Right forelimb (tissue), 1 donor: ENCODE measurements at places on chromosomes 3 and 15.

DNA sequence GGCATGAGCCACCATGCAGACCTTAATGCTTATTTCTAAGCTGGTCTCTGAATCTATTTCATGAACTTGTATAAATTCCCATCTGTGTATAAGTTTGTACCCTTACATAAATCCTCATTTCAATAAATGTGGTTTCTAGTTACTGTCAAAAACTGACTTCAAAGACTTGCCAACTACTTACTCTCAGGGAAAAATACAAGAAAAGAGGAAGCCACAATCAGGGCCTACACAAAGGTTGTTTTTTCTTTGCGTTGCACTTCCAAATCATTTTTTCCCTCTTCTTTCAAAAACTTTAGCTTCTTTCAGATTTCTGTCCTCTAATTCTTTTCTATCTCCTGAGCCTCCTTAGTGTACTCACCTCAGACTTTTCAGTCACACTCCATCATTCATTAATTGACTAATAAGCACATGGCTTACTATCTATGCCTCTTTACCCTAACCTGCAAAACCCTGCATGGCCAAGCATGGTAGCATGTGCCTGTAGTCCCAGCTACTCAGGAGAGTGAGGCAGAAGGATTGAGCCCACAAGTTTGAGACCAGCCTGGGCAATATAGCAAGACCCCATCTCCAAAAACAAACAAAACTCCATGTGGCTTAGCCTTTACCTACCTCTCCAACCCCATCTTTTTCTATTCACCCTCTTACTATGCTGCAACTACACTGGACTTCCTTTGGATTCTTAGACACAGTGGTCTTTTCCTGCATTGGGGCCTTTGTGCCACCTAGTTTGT lies 37.7 kb downstream of the BUB1B start:
- DNase-seq = no peak

- DNase-seq = no peak
Measured at GRCh38 chr15:82964890-82965289, 12.4 kb upstream of the HOMER2 start.

DNA sequence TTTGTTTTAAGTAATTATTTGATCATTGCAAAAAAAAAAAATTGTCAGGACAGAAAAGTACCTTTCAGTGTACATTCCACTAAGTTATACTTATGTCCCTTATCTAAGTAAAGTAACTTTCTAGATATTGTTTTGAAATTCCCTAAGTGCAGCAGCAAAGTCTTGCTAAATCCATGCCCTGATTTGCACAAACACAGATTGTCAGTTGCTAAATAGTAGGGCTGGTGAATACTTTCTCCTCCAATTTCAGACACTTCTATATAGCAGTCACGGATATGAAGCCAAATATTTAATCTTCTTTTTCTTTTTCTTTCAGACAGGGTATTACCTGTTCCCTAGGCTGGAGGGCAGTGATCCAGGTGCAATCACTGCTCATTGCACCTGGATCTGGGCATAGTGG lies 12.9 kb downstream of the LRRC2 start:
- no peak for DNase-seq

GRCh38 chr3:184050217-184050847 lies 2.5 kb upstream of the HTR3C start:
- no peak for DNase-seq

DNA sequence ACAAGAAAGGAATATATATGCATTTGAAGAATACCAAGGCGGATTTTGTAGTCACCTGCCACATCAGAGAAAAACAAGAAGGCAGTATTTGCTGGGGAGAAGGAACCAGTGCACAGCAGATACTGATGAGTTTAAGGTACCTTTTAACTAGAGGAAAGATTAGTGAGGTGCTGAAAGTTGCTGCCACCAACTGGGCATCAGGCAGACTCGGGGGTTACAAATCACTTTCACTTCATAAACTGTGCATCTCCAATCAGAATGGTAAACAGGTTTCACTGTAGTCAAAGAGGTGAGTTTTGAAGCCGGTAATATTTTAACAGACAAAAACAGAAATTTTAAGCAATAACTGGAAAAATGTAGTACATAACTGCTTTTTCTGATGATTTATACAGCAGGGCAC lies 4.1 kb downstream of the FBN1 start:
- DNase-seq = no peak

GRCh38 chr3:49454898-49455681 lies 15.0 kb upstream of the DAG1 start:
- peak; percentile 55 for DNase-seq

DNA sequence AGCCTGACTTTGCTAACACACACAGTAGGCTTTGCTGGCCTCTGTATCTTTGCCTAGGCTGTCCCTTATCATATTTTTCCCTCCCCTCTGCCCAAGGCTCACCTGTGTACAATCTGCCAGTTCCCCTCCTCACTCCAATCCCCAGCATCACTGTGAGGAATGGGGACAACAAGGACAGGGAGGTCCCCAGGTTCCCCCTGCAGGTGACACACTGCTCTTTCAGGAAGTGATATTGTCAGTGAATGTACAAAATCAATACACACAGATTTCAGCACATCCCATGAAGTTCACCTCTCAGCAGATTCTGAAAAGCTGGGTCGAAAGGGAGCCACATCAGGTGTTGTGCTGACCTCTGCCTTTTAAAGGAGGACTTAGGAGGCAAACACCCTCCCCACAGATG lies 177.5 kb downstream of the RAB11A start:
- no peak for DNase-seq

GRCh38 chr15:92885224-92886041 lies 14.7 kb upstream of the CHD2 start:
- DNase-seq = no peak

DNA sequence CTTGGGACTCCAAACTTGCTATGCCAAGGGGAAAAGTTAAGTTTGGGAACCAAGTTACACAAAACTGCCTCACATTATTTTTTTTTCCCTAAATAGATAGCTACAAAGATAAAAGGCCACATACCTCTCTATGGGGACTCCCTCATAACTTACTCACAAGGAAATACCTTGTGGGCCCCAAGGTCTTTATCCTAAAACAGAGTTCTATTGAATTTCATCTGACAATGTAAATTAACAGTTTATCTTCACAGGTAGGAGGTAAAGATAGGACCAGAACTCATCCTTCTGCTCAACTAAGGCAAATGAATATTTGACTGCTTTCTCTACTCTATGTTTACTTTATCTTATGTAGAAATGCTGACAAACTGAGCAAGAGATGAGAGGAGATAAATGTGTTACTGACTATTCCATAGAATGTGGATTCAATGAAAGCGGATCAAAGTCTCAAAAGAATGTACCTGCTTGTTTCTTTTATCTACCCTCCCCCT lies 1278.0 kb downstream of the OTOL1 start:
- no peak for DNase-seq

DNA sequence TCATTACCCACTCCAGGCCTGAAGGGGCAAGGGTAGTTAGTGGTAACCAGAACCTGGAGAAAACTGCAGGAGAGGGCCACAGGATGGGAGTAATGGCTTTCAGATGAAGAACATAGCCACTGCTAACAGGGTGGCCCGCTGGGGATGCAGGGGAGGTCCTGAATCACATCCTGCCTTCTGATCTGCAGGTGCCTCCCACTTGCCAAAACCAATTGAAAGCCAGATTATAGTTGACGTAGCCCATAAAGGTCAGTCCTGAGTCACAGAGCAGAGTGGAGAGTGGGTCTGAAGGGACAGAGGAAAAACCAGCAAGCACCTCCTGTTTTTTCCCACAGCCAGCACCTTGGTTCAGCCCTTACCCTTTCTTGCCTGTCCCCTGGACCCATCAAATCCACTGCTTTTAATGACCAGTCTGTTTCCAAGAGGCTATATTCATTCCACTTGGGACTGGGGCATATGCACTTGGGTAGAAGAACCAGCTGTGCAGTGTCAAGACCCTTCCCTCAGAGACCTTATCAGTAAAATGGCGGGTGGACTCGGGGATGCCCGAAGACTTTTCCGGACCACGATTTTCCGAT lies 646 bp upstream of the SLC35G2 start:
- DNase-seq = no peak

GRCh38 chr3:49751501-49751900 lies 27.8 kb upstream of the GMPPB start:
- DNase-seq = no peak

DNA sequence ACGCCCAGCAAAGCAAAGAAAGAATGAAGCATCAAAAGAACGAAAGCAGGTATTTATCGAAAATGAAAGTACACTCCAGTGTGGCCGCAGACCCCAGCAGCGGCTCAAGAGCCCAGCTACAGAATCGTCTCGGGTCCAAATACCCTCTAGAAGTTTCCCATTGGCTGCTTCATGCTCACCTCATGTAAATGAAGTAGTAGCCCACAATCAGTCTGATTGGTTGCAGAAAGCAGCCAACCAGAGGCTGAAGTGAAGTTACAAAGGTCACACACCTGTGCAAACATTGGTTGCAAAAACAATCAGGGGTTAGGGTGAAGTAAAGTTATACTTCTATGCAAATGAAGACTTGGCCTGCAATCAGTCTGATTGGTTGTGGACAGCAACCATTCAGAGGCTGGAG lies 32.0 kb downstream of the SV2B start:
- no peak for DNase-seq

DNA sequence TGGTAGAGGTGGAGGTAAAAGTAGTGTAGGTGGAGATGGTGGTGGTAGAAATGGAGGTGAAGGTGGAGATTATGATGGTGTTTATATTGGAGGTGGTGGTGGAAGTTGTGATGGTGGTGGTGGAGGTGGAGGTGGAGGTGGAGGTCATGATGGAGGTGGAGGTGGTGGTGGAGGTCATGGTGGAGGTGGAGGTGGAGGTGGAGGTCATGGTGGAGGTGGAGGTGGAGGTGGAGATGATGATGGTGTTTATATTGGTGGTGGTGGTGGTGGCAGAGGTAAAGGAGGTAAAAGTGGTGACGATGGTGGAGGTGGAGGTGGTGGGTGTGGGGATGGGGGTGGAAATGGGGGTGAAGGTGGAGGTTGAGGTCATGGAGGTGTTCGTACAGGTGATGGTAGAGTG lies 107.8 kb downstream of the ASB7 start:
- DNase-seq = peak; percentile 32

GRCh38 chr3:12135029-12135657 lies 23.6 kb downstream of the TIMP4 start:
- peak; percentile 76 for DNase-seq

- DNase-seq = no peak
Measured at GRCh38 chr15:56667517-56667916, 65.8 kb downstream of the ZNF280D start.

- no peak for DNase-seq
Measured at GRCh38 chr3:22122567-22122966, 371.6 kb upstream of the ZNF385D start.

- DNase-seq = no peak
Measured at GRCh38 chr15:40495516-40495915, 24.7 kb downstream of the CHST14 start.

DNA sequence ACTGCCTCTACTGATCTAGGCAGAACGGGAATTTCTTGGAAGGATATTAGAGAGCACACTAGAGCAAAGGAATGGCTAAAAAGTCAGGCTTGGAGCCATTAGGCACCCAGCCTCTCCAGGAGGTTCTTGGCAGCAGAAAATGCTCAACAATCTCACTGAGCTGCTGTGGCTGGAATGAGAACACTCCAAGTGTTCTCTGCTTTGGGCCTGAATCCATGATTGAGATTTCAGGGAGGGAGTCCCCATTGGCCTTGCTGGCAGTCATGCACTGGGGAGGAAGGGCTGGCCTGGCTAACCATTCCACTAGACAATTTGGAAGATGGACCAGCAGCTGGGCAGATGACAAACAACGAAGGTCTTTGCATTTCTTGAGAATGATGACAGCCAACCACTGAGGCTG lies 362.6 kb downstream of the SHQ1 start:
- no peak for DNase-seq

- no peak for DNase-seq
Measured at GRCh38 chr3:27960133-27960532, 238.0 kb upstream of the EOMES start.

DNA sequence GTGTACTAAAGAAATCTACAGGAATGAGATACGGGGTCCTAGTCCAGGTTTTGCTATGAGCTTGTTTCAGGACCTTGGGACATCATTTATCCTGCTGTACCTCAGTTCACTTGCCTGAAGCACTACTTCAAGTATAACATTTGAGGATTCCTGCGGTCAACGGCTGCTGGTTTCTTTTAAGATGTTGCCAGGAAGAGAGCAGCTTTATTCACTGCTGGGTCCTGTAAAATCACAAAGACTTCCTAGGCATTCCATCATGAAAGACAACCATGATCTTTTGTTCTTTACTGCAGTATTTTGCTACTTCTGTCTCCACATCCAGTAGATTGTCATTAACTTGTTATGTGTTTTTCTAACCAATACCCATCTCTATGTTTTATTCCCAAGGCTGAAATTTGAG lies 61.0 kb upstream of the PYDC2 start:
- no peak for DNase-seq

- no peak for DNase-seq
Measured at GRCh38 chr3:183369117-183369516, 59.3 kb downstream of the MCF2L2 start.

- DNase-seq = no peak
Measured at GRCh38 chr3:151839313-151839631, 25.4 kb downstream of the AADAC start.

GRCh38 chr3:151969026-151969642 lies 95.7 kb downstream of the SUCNR1 start:
- DNase-seq = no peak

DNA sequence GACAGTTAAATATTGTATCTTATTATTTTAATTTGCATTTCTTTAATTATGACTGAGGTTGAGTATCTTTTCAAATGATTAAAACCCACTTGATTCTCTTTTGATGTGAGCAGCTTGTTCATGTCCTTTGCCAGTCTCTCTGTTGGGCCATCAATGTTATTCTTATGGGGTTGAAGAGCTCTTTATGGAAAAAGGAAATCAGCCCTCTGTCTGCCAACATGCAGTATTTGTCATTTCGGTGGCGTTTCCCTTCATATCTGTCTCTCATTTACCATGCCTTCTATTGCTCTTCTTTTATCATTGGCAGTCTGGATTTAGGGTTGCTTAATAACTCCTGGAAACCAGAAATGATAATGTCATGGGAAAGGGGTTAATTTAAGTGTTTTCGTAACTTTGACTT lies 340.7 kb upstream of the DNAJC19 start:
- no peak for DNase-seq

GRCh38 chr15:96736384-96736783 lies 405.9 kb downstream of the NR2F2 start:
- DNase-seq = no peak

DNA sequence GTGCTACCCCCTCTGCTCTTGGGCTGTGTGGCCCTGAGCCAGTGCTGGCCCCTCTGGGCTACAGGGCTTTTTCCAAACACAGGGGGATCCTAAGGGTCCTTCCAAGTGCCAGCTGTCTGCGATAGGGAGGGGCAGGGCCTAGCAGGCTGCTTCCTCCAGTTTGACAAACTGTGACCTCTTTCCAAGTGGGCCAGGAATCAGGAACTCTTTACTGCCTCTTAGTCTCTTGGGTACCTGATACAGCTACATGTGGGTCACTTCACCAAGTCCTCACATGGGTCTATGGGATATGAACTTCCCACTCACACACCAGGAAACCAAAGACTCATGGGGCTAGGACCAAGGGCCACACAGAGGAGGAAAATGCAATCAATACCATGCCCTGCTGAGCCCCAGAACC lies 25.4 kb downstream of the SEC61A1 start:
- DNase-seq = no peak

GRCh38 chr3:19439944-19440343 lies 291.6 kb downstream of the KCNH8 start:
- DNase-seq = no peak

- no peak for DNase-seq
Measured at GRCh38 chr3:177516158-177517011, 319.1 kb upstream of the TBL1XR1 start.
